Epithelial cell of esophagus (primary cell): ENCODE measurements at places on chromosomes 13 and 19.

- no peak for DNase-seq
These were observed 230.0 kb downstream of the SHISA2 start for GRCh38 chr13:25821776-25822175.

- DNase-seq = peak; percentile 53
These were observed 86.7 kb downstream of the FNDC3A start for GRCh38 chr13:49062297-49062896.

GRCh38 chr13:102586615-102587014 lies 10.2 kb upstream of the TPP2 start:
- peak; percentile 89 for DNase-seq

DNA sequence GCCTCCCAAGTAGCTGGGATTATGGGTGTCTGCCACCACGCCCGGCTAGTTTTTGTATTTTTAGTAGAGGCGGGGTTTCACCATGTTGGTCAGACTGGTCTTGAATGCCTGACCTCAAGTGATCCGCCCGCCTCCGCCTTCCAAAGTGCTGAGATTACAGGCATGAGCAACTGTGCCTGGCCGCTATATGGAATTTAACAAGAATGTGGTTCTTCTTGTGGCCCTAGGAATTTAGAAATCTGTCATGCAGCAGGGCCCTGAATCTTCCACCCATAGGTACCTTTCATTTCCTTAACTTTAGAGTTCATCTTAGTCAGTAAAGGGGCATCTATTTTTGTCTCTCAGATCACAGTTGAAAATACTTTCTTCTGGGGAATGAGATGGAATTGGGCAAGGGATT lies 25.6 kb upstream of the NDFIP2 start:
- peak; percentile 40 for DNase-seq

GRCh38 chr19:2460245-2460644 lies 3.5 kb upstream of the LMNB2 start:
- DNase-seq = no peak
